ENCODE measurements at places on chromosomes 7 and 10.

GRCh38 chr7:42197451-42197850 is 39.6 kb downstream of the GLI3 start:
- no peak for DNase-seq

GRCh38 chr10:47244560-47245500 is 55.2 kb upstream of the GDF10 start:
- no peak for DNase-seq

GRCh38 chr10:130455111-130455695 is 319.0 kb downstream of the GLRX3 start:
- no peak for DNase-seq

DNA sequence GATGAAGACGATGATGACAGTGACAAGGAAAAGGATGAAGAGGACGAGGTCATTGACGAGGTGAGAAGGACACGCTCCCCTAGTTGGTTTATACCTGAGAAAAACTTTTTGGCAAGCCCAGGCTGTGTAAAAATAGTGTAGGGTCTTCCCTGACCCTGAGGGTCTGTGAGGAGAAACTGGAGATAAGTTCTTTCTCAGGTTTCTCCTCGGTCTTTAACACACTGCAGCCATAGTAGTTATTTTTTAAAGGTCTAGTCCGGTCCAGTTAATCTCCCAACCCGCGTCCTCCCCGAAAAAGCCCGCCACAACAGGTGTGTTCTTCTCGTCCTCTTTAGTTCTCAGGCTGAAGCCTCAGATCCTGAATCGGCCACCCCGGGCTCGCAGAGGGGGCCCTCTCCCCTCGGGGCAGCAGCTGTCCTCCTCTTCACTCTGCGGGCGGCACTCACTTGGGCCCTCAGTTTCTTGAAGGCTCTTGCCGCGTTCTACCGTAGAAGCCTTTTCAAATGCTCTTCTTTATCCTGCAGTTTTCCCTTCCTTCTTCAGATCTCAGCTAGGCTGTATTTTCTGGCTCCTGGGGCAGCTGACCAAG is 411 bp downstream of the BCCIP start:
- DNase-seq, result no peak

DNA sequence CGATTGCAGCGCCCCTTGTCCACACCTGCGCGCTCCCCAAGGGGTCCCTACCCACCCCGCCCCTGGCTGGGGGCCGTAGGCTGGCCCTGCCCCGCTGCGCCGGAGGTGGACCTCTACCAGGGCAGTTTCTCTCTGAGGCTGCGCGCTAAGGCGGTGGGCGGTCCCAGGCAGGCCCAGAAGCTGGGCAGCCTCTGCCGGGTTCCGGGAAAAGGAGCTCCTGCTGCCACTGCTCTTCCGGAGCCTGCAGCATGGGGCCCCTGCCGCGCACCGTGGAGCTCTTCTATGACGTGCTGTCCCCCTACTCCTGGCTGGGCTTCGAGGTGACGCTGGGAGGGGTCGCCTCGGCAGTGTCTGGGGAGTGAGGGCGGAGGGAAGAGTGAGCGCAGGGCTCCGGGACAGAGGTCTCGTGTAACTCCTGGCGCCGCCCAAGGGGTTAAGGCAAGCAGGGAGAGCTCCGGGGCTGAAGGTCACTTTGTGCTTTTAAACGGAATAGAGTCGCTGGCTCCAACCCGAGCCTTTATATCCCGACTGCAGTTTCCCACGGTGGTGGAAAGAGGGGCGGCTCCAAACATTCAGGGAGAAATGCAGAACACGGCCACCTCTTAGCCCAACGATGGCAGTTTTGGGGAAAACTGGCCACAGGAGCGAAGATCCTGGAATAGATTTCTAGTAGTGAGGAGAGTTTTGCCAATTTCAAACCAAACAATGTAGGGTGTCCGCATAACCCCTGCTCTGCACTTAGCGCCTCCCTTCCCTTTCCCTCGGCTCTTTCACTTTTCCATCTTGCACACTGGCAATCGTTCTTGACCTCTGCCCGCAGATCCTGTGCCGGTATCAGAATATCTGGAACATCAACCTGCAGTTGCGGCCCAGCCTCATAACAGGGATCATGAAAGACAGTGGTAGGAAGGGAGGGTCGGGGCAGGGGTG is at the start of gene GSTK1:
Gene GSTK1, plus strand, starts transcription at position 176 of the 930 bp plus-strand sequence. Its CDS starts 73 bp downstream, at position 249.
- peak; percentile 76 for DNase-seq

DNA sequence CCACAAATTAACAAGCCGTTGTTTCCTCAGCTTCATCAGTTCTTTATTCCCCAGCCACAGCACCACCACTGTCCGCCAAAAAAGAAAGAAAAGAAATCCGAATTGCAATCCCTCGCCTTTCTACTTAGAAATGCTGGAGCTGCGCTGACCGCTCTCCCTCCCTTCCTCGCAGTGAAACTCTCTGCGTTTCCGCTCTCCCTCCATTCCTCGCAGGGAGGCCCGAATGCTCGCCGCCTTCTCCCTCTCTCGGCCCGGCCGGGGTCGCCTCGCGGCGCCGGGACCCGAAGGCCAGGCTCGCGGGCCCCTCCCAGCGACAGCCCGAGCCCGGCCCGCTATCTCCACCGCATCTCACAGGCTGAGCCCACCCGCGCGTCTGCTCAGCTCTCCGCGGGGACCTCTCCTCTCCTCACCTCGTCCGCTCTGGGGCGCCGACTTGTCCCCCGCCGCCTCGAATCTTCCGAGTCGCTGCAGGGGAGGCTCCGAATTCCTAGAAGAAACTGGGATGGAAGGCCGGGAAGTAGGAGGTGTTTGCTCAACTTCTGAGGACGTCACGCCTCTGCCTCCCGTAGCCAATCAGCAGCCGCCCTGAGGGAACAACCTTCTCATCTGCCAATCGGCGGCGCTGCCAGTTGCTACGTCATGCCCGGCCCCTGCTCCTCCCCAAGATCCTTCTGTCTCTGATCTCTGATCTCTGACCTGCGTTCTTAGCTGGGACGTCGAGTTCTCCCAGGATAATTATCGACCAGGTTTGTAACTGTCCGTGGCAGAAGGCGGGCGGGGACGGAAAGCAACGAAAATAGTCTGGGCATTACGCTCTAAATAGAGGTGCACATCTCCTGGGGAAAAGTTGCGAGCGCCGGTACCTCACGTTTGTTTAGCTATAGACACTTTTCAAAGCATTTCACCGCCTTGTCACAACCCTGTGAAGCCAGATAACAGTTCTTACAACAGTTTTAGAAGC is at the start of gene AASS:
Gene AASS, minus strand, starts transcription at position 499 of the 961 bp plus-strand sequence. CDS start 10,523 bp downstream, outside the sequence.
- DNase-seq, result peak; percentile 67

- DNase-seq, result no peak
Observed at GRCh38 chr7:158588878-158589442, 1.3 kb upstream of the PTPRN2 start.

DNA sequence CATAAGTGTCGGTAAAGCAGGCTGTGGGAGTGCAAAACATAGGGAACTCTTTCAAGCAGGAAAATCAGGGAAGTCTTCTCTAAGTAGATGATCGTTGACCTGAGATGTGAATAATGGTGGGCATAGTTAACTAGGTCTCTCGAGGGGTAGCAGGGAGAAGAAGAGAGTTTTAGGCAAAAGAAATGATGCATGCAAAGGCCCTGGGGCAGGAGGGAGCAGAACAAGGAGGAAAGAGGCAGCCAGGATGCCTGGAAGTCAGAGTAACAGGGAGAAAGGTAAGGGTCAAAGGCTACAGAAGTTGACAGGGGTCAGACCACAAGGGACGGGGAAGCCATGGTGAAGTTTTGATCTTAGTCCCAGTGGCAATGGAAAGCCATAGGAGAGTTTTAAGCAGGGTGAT is 47.8 kb upstream of the PAX2 start:
- no peak for DNase-seq

GRCh38 chr10:51010977-51011376 is 63.3 kb upstream of the PRKG1 start:
- no peak for DNase-seq

GRCh38 chr7:54932818-54933543 is 85.8 kb upstream of the EGFR start:
- DNase-seq, result no peak

DNA sequence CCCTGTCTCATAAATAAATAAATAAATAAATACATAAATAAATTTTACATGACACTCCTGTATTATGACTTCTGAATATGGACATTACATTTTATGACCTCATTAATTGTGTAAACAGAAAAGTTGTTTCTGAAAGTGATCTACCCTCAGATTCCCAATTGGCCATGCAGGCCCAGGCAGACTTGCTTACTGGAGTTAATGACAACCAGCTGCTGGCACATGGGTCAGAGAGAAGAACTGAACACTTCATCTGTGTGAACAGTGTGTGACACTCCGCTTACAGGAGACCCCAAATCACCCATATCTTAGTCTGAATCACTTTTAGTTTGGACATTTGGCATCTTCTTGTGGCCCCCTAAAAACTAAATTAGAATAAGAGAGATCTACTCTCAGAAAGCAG is 31.4 kb downstream of the PARP12 start:
- no peak for DNase-seq

DNA sequence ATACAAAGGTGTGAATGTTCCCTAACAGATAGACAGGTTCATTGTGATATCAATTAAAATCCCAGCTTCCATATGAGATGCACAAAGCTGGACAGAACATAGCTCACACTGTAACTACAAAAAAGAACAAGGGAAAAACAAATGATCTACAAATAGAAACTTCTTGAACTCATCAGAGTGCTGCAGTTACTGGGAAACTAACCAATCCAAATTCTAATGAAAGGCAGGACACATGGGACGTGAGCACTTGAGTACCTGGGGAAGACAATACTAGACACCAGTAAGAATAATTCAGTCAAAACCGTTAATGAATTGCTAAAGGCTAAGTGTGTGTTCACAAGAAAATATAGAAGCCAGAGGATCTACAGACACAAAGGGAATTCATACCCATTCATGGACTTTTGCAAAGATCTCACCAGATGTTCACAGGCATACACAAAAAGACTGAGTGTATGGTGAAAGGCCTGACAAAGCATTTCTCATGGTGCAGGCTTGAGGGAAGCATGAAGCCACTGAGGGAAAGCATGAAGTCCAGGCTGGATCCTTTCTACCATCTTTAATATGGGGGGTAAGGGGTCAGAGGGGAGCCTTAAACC is 7.8 kb upstream of the GPR22 start:
- DNase-seq, result no peak

- DNase-seq, result no peak
Observed at GRCh38 chr7:137755846-137756651, 90.7 kb downstream of the DGKI start.

DNA sequence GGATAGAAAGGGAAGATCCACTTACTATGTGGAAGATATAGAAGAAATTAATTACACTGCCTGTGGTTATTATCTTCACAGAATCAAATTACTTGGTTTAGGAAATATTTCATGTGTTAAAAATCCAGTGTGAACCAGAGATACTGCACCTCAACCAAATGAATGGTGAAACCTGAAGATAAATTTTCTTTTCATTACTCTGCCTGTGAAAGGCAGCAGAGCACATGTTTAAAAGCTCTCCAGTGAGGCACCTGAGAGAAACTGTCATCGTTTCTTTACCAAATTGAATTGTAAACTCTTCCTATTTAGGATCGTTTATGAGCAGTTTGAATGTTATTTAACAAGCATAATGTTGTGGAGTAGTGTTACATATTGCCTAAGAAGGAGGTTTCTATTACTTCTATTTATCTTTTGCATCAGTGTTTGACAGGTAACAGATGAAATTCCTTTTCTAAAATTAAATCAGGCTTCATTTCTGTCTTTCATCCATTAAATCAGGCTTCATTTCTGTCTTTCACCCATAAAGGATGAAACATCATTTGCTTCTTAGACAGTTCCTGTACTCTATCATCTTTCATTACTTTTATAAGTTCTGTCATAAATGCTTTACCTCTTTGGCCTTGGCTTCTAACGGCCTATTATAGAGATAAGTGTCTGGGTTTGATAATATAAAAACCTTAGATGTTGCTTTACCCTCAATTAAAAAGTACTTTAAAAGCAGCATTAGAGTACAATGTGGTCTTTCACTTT is 266.6 kb downstream of the NXPH1 start:
- DNase-seq, result no peak
